ENCODE measurements at places on chromosomes 1 and 21.

GRCh38 chr1:112722601-112723510 lies 7.7 kb upstream of the PPM1J start:
- no peak for DNase-seq

GRCh38 chr1:241582921-241583321 lies 50.7 kb downstream of the KMO start:
- DNase-seq: no peak

GRCh38 chr1:179785031-179785431 lies 41.9 kb downstream of the FAM163A start:
- no peak for DNase-seq

DNA sequence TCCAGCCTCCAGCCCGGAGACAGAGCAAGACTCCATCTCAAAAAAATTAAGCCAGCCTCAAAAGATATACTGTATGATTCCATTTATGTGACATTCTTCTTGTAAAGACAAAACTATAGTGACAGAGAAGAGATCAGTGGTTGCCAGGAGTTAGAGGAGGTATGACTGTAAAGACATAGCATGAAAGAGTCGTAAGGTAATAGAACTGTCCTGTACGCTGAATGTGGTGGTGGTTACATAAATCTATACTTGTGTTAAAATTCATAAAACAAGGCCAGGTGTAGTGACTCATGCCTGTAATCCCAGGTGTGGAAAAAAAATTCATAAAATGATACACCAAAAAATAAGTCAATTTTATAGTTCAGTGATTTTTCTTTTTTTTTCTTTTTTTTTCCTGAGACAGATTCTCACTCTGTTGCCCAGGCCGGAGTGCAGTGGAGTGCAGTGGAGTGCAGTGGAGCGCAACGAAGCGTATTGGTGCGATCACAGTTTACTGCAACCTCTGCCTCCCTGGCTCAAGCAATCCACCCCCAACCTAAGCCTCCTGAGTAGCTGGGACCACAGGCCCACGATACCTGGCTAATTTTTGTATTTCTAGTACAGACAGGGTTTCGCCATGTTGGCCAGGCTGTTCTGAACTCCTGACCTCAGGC lies 84.9 kb upstream of the CXADR start:
- DNase-seq: no peak

GRCh38 chr1:203036135-203036534 lies 9.8 kb downstream of the PPFIA4 start:
- DNase-seq: no peak

DNA sequence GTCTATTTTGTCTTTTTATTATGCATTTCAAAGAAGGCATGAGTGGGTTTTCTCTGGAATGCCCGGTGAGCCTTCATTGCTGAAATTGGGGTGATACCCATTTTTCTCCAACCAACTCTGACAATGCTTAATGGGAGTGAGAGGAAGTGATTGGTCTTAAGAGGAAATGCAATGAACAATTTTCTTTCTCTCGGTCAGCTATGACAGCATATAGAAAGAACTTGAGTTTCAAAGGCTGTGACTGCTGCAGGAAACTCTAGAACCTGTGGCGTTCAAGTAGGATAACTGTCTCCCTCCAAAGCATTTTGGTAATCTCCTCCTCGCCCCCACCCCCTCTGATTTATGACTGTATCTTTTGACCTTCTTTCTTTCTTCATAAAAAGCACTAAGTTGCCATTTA lies 155.9 kb downstream of the LYPLAL1 start:
- DNase-seq: no peak

DNA sequence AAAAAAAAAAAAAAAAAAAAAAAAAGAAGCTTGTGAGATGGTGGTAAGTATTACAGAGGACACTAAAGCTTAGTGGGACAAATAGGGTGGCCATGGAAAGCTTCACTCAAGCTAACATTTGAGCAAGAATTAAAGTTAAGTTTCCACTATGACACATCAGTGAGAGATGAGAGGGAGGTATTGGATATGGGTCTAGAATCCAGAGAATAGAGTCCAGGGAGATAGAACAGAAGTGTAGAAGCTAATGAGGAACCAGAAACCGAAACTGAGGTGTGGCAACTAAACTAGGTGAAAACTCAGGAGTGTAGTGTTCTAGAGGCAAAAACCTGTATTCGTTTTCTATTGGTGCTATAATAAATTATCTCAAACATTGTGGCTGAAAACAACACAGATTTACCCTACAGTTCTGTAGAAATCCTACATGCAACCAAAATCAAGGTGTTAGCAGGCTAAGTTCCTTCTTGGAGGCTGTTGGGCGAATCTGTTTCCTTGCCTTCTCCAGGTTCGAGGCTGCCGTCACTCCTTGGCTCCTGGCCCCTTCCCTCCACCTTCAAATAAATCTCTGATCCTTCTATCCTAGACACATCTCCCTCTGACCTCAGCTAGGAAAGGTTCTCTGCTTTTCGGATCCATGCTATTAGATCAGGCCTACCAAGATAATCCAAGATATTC lies 36.2 kb downstream of the PTP4A2 start:
- DNase-seq: no peak

- no peak for DNase-seq
These were observed 221.6 kb downstream of the LTN1 start for GRCh38 chr21:28770867-28771661.

GRCh38 chr1:90614872-90615271 lies 102.2 kb downstream of the BARHL2 start:
- DNase-seq: no peak
